ENCODE measurements at places on chromosomes 11 and 22.

GRCh38 chr22:33335611-33336279 lies 277.6 kb upstream of the SYN3 start:
- no peak for DNase-seq

DNA sequence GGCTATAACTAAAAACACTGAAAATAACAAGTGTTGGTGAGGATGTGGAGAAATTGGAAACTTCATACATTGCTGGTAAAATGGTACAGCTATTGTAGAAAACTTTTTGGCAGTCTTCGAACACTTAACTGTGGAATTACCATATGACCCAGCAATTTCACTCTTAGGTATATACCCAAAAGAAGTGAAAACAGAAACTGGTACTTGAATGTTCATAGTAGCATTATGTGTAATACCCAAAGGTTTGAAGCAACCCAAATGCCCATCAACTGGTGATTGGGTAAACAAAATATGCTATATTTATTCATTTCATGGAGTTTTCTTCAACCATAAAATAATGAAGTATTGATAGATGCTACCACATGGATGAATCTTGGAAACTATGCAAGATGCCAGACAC lies 40.8 kb upstream of the FTH1 start:
- no peak for DNase-seq

GRCh38 chr11:116059919-116060318 lies 555.7 kb upstream of the CADM1 start:
- DNase-seq = no peak

DNA sequence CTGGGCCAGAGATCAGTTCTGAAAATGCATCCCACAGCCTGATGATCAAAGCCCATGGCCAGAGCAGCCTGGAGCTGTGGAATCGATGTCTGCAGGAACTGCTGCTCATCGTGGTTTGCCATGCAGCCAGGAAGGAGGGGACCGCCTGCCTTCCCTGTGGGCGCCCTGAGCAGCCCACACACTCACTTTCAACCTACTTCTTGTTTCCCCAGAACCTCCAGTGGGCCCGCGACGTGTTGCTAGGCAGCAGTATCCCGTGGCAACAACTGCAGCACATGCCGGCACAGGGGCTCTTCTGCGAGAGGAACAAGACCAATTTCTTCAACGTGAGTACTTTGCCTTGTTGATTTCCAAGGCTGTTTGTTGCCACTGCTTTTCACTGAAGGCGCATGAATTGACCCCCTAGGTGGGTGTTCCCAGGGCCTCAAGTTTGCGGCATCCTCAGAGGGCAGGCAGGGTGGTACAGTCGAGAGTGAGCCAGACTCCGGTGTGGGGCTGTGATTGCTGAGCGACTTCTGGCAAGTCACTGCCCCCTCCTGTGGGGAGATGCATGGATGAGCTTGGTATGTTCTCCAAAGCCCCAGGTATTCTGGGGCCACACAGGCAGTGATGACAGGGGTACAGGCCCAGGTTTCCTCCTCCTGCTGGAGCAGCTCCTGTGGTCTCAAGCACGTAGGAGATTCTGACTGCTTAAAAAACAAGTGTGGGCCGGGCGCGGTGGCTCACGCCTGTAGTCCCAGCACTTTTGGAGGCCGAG lies 47.0 kb upstream of the SUSD2 start:
- DNase-seq = no peak

- DNase-seq = no peak
Observed at GRCh38 chr22:23250056-23250784, 69.9 kb downstream of the BCR start.

- DNase-seq = no peak
Observed at GRCh38 chr22:36586271-36586670, 57.3 kb upstream of the EIF3D start.

DNA sequence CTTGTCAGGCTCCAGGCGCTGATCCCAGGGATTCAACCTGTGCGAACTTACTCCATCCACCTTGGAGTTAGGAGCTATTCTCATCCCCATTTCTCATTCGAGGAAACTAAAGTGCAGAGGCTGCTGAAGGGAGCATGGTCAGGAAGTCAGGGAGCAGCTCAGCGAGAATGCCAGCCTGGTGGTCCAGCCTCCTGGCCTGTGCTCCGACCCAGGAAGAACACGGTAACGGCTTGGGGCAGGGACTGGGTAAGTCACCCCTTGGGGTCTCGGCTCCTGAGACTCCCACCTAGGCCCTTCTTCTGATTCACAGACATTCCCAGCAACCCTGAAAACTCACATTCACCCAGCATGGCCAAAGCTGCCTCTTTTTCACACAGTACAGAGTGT lies 132.8 kb downstream of the CRYBB2 start:
- DNase-seq = no peak

DNA sequence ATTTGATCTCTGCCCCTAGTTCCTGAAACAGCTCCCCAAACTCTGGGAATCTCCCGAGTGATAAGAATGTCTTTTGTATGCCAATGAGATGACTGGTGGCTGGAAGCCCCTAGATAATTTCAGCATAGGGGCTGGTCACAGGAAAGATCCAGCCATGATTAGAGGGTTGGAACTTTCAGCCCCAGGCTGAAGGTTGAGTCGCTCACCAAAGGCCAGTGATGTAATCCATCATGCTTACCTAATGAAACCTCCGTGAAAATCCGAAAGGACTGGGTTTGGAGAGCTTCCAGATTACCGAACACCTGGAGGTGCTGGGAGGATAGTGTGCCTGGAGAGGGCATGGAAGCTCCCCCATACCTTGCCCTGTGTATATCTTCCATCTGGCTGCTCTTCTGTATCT lies 26.0 kb downstream of the LRRC32 start:
- DNase-seq = peak; percentile 51
